Epithelial cell of esophagus (primary cell): ENCODE measurements at places on chromosomes 12 and 14.

GRCh38 chr14:19920021-19920657 lies at the start of gene OR4K5:
TSS of gene OR4K5 (plus strand) at chr14:19920607. CDS start at chr14:19920607, 0 bp downstream.
- no peak for DNase-seq

- peak; percentile 68 for DNase-seq
These were observed 46.0 kb downstream of the MYO1H start for GRCh38 chr12:109393437-109394345.

DNA sequence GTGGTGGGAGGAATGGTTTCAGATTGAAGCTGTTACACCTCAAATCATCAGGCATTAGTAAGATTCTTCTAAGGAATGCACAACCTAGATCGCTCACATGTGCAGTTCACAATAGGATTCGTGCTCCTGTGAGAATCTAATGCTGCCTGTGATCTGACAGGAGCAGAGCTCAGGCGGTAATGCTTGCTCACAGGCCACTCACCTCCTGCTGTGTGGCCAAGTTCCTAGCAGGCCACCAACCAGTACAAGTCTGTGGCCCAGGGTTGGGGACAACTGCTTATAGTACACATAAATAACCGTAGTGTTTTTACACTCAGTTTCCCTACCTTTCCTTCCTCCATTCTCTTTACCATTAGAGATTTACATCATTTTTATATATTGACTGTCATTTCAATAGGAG lies 121.4 kb downstream of the SLCO1B3 start:
- DNase-seq: no peak

DNA sequence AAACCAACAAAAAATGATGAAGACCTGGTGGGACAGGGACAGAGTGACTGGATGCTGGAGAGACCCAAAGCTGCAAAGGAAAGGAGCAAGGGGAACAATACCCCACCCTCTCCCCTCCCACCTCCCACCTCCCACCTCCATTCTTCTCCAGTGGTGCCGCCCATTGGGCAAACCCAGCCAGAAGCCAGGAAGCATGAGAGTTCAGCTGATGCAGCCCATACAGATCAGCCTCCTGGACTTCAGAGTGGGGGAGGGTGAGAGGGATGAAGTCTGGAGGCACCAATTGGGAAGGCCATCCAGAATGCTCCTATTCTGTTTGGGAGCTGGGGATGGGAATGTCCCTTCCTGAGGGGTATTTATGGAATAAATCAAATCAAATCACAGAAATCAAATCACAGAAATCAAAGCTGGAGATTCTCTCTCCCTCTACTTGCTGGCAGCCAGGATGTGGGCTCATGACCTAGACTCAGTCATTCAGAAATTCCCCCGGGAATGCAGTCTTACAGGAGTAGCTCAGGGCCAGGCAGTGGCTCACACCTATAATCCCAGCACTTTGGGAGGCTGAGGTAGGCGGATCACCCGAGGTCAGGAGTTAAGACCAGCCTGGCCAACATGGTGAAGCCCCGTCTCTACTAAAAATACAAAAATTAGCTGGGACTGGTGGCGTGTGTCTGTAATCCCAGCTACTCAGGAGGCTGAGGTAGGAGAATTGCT lies 31.1 kb downstream of the IRF2BPL start:
- DNase-seq: peak; percentile 66

GRCh38 chr12:11752403-11753149 lies 103.1 kb downstream of the ETV6 start:
- DNase-seq: no peak

- DNase-seq: no peak
These were observed 3.1 kb downstream of the CACNA2D4 start for GRCh38 chr12:1915082-1915968.

GRCh38 chr14:75418850-75419768 lies 8.7 kb upstream of the JDP2 start:
- DNase-seq: peak; percentile 55

DNA sequence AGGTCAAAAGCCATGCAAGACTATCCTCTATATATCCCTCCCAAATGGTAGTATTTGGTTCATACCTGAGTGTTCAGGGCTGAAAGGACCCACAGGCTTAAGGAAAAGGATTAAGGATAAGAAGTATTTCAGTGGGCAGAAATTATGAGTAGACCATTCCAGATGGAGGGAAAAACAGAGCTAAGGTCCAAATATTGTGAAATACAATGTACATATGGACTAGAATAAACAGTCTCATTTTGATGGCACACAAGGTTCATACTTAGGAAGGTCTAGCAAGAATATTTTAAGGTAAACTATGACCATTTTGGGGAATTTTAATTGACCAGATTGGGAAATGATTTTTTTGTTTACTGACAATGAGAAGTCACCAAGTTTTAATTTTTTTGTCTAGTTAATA lies 124.6 kb downstream of the PRKD1 start:
- DNase-seq: no peak
